ENCODE measurements at places on chromosomes 2 and 18.

GRCh38 chr18:13913205-13913604, 2.1 kb downstream of the MC2R start:
- no peak for DNase-seq

- DNase-seq, result no peak
These were observed 126.6 kb upstream of the CREB1 start for GRCh38 chr2:207403141-207403540.

- no peak for DNase-seq
These were observed 1.5 kb downstream of the RNF152 start for GRCh38 chr18:61891271-61891670.

DNA sequence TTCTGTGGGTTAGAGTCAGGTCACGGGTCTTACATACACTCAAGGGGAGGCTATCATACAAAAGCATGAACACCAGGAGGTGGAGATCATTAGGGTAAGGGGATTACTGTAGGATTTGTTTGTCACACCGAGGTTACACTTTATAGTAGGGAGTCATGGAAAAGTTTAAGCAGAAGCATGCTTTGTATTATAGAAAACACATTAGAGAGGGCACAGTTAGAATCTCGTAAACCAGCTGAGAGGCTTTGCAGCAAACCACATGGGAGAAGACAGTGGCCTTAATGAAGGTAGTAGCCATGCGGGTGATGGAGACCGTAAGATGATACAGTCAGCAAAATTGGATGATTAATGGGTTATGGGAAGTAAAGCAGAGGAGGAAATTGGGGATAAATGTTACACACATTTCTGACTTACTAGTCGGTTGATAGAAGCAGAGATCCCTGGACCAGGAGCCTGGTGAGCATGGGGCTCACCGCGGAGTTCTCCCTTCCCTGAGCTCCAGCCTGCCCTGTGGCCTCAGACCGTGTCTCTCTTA, 75.6 kb downstream of the MAPRE2 start:
- DNase-seq, result no peak

GRCh38 chr2:43139996-43140621, 86.3 kb downstream of the ZFP36L2 start:
- no peak for DNase-seq

- no peak for DNase-seq
These were observed 214.0 kb downstream of the TGIF1 start for GRCh38 chr18:3663870-3664512.

DNA sequence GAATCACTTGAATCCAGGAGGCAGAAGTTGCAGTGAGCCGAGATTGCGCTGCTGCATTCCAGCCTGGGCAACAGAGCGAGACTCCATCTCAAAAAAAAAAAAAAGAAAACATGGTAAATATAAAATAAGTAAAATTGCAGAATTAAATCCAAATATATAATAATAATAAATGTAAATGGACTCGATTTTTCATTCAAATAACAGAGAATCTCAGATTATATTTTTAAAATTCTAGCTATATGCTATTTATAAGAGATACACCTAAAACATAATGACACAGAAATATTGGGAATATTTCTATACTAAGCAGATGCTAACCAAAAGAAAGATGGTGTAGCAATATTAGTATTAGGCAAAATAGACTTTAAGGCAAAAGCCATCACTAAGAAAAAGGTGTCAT, 15.1 kb upstream of the NEURL3 start:
- DNase-seq, result no peak

DNA sequence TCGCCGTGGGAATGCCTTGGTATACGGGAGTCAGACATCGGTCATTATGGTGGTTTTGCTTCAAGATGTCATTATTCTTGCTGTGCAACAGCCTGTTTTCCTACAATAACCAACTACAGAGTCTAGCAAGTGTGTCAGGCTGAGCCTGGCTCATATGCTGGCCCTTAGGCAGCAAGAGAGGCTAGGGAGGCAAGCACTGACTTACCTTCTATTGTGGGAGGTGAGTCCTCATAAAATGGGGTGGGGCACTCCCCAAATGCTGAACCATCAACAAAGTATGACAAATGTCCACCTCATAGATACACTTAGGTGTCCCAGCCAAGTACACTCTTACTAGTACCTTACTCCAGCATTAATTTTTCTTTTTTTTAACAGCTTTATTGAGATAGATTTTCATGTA, 77.0 kb upstream of the ATL2 start:
- no peak for DNase-seq

DNA sequence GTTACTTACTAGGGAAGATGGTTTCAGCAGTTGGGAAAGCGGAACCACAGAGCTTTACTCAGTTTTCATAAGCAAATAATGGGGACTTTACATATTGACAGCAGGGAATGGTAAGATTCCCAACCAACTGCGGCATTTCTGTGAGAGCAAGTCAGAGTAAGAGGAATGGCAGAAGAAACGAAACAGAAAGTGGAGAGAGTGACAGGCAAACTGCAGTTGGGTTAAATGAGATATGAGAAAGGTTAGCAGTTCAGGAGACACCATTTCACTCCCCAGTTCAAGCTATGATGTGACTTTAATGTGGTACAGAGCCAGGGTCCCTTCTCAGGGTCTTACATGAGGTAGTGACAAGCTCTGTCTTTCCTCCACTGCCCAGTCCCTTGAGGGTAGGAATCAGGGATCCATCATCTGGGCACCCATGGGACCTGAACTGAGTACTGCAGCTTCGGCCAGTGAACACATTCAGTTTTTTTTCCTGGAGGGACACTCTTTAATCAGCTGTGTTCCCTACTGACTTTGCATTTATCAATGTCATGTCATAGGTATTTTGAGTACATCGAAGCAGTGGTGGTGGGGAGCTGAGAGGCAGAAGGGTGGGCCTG, 33.0 kb upstream of the GREB1 start:
- DNase-seq, result no peak

DNA sequence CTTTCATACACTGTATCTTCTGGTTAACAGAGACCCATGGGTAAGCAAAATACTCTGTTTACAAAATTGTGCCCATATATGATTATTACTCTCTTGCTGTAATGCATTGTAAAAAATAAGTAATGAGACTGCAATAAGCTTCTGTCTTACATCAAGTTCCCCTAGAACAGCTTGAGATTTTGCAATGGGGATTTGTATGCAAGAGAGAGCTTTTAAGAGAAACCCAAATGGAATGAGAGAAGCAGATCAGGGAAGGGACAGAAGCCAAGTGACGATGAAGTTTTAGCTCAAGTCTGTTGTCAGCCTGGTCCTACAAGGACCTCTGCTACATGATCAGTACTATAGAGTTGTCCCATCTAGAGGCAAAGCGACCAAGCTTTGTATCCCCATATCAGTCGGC, 218.1 kb upstream of the VWC2L start:
- DNase-seq, result no peak

DNA sequence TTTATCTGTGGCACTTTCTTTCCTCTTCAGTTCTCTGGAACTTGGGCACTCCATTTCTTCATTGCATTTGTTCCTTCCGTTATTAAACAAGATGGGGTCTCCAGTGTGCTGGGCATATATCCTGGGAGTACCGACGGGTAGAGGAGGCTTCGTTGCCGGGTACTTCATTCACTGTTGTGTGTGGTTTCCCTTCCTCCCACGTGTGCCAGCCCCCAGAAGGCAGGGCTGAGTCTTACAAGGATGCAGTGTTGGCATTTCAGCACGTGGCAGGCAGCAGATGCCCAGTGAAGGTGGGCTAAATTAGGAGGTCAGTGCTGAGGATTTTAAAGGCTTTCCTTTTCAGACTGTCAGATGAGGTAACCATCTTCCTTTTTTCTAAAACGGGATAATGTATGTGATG, 58.6 kb downstream of the MGAT5 start:
- no peak for DNase-seq

GRCh38 chr2:28086611-28087010, 196.1 kb downstream of the BABAM2 start:
- no peak for DNase-seq

GRCh38 chr18:34510926-34511325, 199.2 kb upstream of the DTNA start:
- no peak for DNase-seq

DNA sequence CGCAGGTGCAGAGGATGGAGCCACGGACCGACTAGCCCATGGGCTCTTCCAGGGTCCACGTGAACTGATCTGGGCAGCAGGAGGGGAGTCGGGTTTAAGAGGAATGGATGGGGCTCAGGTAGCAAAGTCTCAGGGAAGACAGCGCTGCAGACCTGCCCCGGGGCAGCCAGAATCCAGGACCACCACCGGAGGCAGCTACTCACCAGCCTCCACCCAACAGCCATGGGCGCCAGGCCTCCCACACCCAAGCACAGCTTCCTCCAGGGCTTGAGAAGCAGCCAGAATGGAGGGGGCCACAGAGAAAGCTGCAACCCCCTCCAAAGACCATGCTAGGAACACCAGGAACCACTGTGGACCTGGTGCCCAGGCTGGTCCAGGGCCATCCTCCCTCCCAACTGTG, 164.3 kb downstream of the TWIST2 start:
- no peak for DNase-seq

GRCh38 chr2:224382973-224383555, 18.8 kb downstream of the FAM124B start:
- no peak for DNase-seq

- no peak for DNase-seq
These were observed 101.2 kb upstream of the ALK start for GRCh38 chr2:30022444-30023071.

GRCh38 chr2:96148410-96149217, 3.4 kb upstream of the DUSP2 start:
- DNase-seq, result peak; percentile 92

- DNase-seq, result no peak
These were observed 164.2 kb downstream of the THSD7B start for GRCh38 chr2:136929531-136929930.

- DNase-seq, result no peak
These were observed 16.8 kb upstream of the SLC1A4 start for GRCh38 chr2:64972426-64972825.

- no peak for DNase-seq
These were observed 57.4 kb downstream of the SPRED2 start for GRCh38 chr2:65374999-65375398.

DNA sequence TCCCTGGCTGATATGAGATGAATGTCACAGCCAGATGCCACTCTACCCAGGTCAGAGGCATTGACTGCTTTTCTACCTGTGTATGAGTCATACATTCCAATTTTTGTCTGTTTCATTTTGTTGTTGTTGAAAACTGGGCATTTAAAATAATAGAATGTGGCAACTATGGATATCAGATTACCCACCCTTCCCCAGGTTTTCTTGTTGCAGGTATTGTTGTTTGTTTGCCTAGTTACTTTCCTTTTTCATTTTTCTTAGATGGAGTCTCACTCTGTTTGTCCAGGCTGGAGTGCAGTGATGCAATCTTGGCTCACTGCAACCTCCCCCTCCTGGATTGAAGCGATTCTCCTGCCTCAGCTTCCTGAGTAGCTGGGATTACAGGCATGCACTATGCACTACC, 70.2 kb downstream of the LRRC30 start:
- DNase-seq, result no peak

DNA sequence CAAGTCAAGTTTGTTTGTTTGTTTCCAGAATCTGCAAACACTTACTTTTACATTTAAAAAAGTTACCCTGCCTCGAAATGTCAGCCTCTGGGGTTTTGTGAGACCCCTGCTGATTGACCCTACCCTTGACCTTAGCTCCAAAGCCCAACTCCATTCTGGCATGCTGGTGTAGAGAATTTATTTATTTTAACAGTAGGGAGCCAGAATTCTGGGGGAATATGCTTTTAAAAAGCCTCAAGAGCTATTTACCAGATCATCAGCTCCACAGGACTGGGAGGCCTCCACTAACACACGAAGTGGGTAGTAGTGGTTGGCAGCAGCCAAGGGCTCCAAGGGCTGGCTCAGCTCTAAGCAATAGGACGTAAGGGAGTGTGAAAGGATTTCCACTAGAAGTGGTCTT, 23.2 kb upstream of the GREB1L start:
- DNase-seq, result no peak

DNA sequence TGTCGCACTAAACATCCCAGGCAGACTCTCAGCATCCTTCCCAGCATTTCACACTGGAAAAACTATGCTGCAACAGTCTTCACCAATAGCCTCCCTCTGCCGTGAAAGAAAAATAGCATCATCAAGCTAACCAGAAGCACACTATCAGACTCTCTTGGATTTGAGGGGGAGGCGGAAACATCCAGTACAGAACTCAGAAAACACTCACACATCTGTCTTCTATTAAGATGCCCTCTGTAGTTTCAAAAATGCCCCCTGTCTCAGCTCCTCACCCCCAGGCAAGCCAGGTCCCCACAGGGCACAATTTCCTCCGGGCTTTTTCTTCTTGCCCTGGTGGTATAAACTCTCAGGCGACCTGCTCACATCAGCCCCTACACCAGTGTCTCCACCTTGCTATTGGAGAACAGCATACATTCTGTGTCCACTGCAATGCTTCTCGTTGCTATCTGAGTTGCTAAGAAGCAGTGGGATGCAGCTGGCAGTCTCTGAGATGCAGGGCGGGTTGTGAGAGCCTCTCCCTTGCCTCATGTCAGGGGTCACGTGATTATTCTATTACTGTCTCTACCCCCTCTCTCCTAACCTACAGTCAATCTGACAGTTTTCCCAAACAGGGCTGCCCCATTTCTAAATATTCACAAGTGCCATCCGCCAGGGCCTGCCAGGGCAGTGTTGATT, 189.9 kb downstream of the INO80D start:
- DNase-seq, result no peak

GRCh38 chr2:232116852-232117251, 155.3 kb downstream of the DIS3L2 start:
- DNase-seq, result no peak

DNA sequence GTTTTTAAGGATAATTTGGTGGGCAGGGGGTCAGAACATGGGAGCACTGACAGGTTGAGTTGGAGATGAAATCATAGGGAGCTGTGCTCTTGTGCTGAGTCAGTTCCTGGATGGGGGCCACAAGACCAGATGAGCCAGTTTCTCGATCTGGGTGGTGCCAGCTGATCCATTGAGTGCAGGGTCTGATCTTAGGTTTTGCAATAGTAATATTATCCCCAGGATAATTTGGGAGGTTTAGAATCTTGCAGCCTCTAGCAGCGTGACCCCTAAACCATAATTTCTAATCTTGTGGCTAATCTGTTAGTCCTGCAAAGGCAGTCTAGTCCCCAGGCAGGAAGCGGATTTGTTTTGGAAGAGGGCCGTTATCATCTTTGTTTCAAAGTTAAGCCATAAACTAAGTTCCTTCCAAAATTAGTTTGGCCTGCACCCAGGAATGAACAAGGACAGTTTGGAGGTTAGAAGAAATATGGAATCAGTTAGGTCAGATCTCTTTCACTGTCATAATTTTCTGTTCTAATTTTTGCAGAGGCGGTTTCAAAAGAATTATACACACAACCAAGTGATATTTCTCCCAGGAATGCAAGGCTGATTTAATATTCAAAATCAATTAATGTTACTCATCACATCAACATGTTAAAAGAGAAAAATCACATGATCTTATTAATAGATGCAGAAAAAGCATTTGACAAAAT, 23.0 kb downstream of the DBI start:
- no peak for DNase-seq
